ENCODE measurements at places on chromosomes 2 and 18.

- no peak for DNase-seq
Observed at GRCh38 chr18:51107598-51108305, 77.7 kb downstream of the SMAD4 start.

DNA sequence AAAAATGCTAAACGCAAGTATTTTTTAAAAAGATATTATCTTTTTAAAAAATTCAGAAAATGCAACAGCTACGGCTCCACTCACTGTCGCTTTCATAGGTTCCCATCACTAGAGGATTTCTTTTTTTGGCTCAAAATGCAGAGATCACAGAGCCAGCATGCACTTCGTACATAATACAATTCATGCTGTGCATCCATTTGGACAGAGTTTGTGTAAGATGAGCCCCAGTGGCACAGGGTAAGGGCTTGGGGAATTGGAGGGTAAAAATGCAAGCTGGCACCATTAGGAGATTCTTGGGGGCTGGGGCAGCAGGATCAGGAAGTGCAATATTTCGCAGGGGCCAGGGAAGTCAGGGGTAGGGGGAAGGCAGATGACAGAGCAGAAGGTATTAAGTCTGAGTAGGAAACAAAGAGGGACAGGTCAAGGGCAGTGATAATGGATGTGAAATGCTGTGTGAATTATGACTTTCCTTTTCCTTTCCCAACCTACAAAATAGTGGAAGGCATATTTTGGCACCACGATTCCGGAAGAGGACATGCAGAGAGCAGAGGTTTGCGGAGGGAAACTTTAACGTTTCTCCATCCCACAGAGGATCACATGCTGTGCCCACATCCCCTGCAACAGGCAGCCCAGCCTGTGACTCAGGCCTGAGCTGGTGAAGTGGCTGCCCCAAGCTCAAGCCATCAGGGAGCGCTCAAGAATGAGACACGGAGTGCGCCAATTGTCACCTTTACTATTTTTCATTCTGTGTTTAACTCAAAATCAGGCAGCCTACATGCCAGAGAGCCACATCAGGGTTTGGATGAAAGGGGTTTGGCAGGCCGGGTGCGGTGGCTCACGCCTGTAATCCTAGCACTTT, 4.7 kb downstream of the CAPG start:
- DNase-seq, result no peak

DNA sequence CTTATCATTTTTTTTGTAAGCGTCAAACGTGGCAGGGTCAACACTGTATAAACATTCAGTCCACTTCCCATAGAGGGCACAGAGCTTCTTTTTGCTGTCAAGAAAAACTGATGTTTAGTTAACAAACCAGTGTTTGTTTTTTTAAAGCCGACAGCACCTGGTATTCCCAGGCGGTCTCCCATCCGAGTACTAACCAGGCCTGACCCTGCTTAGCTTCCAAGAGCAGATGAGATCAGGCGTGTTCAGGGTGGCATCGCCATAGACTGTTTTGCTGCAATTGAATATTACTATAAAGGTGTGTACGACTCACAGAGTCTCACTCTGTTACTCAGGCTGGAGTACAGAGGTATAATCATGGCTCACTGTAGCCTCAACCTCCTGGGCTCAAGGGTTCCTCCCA, 31.5 kb downstream of the CABYR start:
- no peak for DNase-seq

DNA sequence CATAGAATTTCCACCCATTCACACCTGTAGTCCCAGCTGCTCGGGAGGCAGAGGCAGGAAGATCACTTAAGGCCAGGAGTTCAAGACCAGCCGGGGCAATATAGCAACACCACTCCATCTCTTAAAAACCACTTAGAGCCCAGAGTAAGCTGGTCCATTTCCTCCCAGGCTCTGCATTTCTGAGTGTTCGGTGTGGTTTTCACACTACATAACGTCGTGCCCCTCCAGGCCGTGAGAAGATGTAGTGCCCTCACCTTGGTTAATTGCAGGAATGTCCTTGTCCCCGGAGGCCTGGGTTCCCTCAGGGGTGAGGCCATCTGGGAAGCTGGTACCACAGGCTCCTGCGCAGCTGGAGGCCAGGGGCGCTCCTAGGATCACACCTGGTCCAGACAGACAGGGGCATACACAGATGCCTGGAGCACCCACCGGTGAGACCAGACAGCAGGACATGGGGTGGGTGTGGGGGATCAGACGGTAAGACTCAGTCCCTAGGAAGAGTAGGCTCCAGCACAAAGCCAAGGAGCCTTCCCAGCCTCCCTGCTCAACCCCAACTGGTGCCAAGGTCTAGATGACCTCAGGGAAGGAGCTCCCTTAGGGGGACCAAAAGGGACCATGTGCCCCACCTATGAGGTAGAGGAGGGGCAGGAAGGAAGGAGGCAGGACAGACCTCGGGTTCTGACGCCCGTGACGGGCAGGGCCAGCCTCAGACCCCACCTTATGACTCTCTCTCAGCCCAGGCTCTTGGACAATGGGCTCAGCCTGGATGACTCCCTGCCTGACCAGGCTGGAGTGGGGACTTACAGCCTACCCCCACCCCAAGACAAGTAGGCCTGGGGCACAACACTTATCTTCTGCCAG, 752 bp downstream of the ASTL start:
- no peak for DNase-seq

DNA sequence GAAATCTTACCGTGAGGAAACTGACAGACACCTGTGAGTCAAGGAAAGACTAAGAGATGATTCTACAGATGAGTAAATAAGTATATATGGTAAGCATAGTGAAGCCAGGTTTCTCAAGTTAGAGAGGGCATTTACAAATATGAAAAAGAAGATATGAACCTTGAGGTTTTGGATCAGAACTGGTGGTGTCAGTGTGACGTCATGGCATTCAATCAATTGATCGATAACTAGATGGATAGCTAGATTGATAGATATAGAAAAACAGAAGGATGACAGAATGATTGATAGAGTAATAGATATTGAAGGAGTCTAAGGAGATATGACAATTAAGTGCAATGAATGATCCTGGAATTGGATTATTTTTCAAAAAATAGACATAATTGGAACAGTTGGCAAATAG, 350.2 kb upstream of the MC4R start:
- DNase-seq, result no peak

- DNase-seq, result no peak
Observed at GRCh38 chr2:129636692-129637091, 342.8 kb upstream of the RAB6C start.

Measured in NCI-H1436 treated with DMSO at 0.1 percent for 48 hours (cell line).